Vein endothelial cell (primary cell): ENCODE measurements at places on chromosomes 1 and 21. TPM values are rescaled to one million over a fixed set of nuclear protein-coding genes. Genes with fewer than 3 reads are reported as not detected.

ST6GALNAC3 gene
- 30.4 and 56.6 TPM in 2 replicates for total RNA-seq

FAM78B gene
- total RNA-seq = 0.57 TPM in 1 of 2 replicates, not detected in the other

CD46 gene
- 102 and 140 TPM in 2 replicates for total RNA-seq

SYT11 gene
- 34.4 and 35.9 TPM in 2 replicates for total RNA-seq

PPIAL4G gene
- not detected in 2 replicates for total RNA-seq

ZYG11A gene
- total RNA-seq = 1.4 and 2.3 TPM in 2 replicates

ACBD6 gene
- 51.6 and 64.3 TPM in 2 replicates for total RNA-seq

CA14 gene
- not detected in 2 replicates for total RNA-seq

GJA5 gene
- total RNA-seq = 2.0 and 8.8 TPM in 2 replicates

TAS1R3 gene
- total RNA-seq = 0.38 and 0.65 TPM in 2 replicates

IL19 gene
- not detected in 2 replicates for total RNA-seq

GPR157 gene
- 3.9 and 4.9 TPM in 2 replicates for total RNA-seq

CBR1 gene
- total RNA-seq = 25.5 and 32.2 TPM in 2 replicates

SPOCD1 gene
- total RNA-seq = 31.4 and 53.6 TPM in 2 replicates

CD1C gene
- total RNA-seq = not detected in 2 replicates

TMEM200B gene
- 0.33 and 0.67 TPM in 2 replicates for total RNA-seq
